ENCODE measurements at places on chromosomes 5 and 9. TPM values are rescaled to one million over a fixed set of nuclear protein-coding genes. Genes with fewer than 3 reads are reported as not detected.

The MSX2 gene
- 3.6 TPM for total RNA-seq

The TMEM215 gene
- total RNA-seq: not detected

The IFNA21 gene
- not detected for total RNA-seq

The PCDHB10 gene
- total RNA-seq: 0.06 TPM

The GMCL2 gene
- not detected for total RNA-seq

All from A549 treated with dexamethasone at 1 μM for 4 hours (cell line).